ENCODE measurements at places on chromosomes 5 and 9.

DNA sequence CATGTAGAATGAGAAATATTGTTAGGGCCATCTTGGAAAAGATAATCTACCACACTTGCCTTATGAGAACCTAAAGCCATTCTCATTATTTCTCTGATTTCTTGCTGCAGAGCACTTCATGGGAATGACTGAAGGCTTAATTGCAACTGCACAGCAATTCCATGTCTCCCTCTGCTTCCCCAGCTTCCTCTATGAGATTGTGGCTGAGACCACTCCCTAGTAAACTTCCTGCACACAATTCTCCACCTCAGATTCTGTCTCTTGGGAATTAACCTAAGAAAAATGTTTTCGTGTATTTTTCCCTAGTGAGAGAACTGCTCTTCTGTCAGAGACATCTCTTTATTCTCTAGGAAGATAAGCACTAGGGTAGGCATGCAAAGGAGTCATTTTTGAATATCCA is 55.6 kb upstream of the CAMK4 start:
- no peak for DNase-seq

GRCh38 chr5:16754601-16755000 is 137.8 kb upstream of the RETREG1 start:
- no peak for DNase-seq

DNA sequence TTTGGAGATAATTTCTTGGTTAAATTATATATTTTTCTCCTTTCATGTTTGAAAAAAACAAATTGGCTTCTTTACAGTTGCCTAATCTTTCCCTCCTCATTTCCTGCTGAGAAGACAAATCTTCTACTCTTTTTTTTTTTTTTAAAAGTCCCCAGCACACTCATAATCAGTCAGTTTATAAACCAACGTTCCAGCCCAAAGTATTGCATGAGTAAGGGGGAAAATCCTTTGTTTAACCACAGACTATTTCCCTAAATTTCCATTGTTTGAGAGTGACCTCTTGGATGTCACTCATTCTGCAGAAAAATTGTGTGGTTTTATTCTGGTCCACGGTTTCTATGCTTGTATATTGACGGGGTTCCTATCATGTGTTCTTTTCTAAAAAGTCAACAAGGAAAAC is 55.1 kb upstream of the TLR4 start:
- no peak for DNase-seq

DNA sequence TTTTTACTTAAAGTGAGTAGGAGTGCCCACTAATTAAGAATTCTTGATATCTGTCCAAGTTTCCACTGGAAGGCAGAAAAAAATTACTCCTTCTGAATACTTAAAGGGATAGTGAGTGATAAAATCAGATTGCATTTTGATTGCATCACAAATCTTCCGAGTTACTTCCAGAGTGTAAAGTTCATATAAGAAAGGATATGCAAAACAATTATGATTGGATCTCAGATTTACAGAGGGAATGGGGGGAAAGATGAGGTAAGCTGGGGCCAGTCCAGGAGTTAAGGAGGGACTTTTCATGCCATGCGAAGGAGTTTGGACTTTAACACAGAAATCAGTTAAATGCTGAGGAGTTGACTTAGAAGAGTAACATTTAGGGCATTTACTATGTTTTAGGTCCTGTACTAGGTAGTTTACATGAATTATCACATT is 9.3 kb upstream of the RNF145 start:
- no peak for DNase-seq

GRCh38 chr5:107820429-107820828 is 149.7 kb upstream of the EFNA5 start:
- DNase-seq: no peak

- no peak for DNase-seq
These were observed 119.8 kb downstream of the PLPPR1 start for GRCh38 chr9:101148344-101148743.
